OCI-M1 (cell line): ENCODE measurements at places on chromosomes 5 and 9.

DNA sequence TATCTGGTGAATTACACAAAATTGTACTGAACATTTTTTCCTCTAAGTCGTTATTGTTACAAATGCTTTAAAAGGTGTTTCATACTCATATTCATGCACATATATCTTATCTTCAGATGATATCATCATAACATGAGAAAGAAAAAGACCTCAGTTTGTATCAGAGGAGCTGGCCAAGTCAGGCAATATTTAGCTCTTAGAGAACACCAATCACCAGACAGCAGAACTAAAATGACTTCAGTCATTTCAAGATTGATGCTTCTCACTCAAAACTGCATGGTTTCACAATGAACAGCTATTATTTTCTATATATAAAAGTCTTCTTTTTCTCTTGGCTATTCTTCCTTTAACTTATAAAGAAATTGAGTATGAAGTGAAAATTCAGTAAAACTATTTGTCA, 44.6 kb downstream of the TSSK1B start:
- DNase-seq: no peak

DNA sequence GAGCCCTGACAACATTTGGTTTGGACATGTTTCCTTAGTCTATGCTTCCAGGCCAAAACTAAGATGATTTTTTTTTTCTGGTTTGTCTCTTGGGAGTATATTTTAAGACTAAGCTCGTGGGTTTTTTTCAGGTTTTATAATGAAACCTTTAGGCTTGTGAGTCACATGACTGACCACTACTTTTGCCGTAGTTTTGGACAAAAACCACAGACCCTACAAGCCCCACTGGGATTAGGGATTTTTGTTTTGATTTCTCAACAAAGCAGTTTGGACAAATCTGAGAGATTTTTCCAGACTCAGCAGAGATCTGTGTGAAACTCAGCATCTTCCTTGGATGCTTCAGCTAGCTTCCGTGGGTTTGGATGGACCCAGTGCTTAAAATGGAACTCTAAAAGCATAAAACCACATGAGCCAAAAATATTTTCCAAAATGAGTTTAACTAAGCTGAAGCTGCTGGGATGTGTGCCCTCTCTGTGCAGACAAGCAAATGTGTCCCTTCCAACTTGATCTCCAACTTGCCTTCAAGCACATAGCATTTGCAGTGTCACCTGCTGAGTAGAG, 70.3 kb upstream of the SMIM15 start:
- DNase-seq: no peak

GRCh38 chr9:98176391-98177259, 15.8 kb downstream of the CORO2A start:
- no peak for DNase-seq

GRCh38 chr9:111961575-111961974, 65.0 kb downstream of the UGCG start:
- DNase-seq: no peak

GRCh38 chr5:132926437-132926836, 37.0 kb downstream of the AFF4 start:
- no peak for DNase-seq

GRCh38 chr5:113203916-113204315, 227.3 kb downstream of the DCP2 start:
- DNase-seq: no peak

DNA sequence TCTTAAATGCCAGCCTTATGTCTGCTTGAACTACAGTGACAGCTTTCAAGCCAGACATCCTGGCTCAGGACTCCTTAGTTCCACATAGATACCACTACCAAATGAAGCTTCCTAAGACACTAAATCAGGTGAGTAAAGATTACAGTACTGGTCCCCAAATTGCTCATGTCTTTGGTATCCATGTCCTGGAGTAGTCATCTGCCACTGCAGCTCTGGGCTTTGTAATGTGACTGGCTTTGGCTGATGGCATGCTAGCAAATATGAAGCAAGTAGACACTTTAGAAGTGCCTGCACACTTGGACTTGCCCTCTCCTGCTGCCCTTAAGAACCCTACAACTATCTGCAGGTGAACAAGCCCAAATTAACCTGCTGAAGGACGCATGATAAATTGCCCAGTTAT, 334.9 kb downstream of the BNC2 start:
- DNase-seq: no peak

- DNase-seq: no peak
These were observed 6.3 kb downstream of the TTC16 start for GRCh38 chr9:127722055-127722745.

DNA sequence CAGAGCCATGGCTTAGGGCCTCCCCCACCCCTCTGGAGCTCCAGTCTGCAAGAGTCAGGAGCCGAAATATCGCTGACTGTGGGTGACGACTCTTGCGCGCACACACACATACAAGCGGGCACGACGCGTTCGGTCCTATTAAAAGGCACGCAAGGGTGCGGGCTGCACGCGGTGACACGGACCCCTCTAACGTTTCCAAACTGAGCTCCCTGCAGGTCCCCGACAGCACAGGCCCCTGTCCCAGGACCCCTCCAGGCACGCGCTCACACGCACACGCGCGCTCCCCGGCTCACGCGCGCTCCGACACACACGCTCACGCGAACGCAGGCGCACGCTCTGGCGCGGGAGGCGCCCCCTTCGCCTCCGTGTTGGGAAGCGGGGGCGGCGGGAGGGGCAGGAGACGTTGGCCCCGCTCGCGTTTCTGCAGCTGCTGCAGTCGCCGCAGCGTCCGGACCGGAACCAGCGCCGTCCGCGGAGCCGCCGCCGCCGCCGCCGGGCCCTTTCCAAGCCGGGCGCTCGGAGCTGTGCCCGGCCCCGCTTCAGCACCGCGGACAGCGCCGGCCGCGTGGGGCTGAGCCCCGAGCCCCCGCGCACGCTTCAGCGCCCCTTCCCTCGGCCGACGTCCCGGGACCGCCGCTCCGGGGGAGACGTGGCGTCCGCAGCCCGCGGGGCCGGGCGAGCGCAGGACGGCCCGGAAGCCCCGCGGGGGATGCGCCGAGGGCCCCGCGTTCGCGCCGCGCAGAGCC, at the start of gene GRIN1:
TSS of gene GRIN1 (plus strand) at position 433 of the 746 bp plus-strand sequence. CDS start 333 bp downstream, outside the sequence.
- DNase-seq: no peak

GRCh38 chr5:68459810-68460139, 244.2 kb downstream of the PIK3R1 start:
- DNase-seq: no peak

DNA sequence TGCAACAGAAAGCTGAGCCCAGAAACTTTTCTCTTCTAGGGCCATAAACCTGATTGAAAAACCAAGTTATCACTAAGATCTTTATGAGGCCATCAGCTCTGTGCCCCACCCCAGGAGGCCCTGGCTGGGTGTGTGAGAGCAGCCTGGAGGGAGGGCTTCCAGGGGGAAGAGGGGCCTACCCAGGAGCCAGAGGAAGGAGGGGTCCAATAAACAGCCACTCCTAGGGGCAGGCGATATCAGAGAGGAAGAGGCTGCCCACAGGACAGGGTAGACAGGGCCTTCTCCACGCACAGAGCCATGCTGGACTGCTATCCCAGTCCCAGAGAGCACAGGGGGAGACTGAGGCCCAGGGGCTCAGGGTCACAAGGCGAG, 4.5 kb upstream of the CDX1 start:
- DNase-seq: no peak

GRCh38 chr9:33025572-33026342, 684 bp downstream of the DNAJA1 start:
- DNase-seq: peak; percentile 93

GRCh38 chr9:136365775-136366222, 2.3 kb upstream of the DNLZ start:
- DNase-seq: no peak

DNA sequence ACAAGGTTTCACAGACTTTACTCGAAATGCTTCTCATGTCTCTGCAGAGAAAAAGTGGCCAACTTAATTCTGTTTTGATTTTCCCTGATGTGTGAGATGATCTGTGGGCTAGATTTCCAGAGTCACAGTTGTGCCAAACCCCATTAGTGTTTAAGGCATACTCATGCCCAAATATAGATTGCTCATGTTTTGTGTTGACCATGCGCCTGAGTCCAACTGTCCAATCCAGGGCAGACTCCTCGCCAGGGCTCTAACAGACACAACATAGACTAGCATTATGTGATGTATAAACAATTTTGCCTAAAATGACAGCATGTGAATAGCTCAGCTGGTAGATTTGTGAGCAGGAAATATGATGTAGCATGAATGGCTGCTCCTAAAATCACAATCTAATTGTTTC, 128.1 kb downstream of the PRDM6 start:
- DNase-seq: no peak

DNA sequence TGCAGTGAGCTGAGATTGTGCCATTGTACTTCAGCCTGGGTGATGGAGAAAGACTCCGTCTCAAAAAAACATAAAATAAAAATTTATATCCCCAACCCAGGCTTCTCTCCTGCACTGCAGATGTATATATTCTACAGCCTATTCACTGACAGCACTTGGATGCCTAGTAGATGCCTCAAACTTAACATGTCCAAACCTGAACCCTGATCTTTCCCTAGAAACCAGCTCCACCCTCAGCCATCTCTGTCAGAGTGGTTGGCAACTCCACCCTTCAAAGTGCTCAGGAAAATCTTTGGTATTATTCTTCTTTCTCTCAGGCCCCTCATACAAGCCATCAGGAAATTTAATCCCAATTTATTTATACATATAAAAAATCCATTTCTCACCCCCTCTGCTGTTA, 36.9 kb upstream of the TXN start:
- no peak for DNase-seq

GRCh38 chr5:120152472-120152871, 311.6 kb upstream of the PRR16 start:
- DNase-seq: no peak

- DNase-seq: no peak
These were observed 122.3 kb upstream of the CDH10 start for GRCh38 chr5:24767086-24767485.

- no peak for DNase-seq
These were observed 36.0 kb upstream of the STXBP1 start for GRCh38 chr9:127575875-127576778.

DNA sequence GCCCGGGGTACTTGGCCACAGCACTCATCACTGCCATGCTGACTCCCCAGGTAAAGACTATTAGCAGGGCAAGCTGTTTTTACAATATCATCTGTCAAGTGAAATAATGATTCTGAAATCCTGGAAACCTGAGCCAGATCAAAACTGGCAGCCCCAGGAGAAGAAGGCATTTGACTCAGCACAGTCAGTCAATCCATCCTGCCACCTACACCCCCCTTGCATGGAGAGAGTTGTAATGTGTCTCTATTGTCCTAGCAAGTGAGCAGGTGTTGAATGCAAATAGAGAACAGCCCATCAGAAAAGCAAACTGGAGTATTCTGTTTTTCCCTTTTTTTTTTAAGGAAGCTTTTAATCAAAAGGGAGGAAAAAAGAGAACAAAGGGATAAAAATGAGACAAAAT, 291.2 kb downstream of the BRINP1 start:
- DNase-seq: no peak

DNA sequence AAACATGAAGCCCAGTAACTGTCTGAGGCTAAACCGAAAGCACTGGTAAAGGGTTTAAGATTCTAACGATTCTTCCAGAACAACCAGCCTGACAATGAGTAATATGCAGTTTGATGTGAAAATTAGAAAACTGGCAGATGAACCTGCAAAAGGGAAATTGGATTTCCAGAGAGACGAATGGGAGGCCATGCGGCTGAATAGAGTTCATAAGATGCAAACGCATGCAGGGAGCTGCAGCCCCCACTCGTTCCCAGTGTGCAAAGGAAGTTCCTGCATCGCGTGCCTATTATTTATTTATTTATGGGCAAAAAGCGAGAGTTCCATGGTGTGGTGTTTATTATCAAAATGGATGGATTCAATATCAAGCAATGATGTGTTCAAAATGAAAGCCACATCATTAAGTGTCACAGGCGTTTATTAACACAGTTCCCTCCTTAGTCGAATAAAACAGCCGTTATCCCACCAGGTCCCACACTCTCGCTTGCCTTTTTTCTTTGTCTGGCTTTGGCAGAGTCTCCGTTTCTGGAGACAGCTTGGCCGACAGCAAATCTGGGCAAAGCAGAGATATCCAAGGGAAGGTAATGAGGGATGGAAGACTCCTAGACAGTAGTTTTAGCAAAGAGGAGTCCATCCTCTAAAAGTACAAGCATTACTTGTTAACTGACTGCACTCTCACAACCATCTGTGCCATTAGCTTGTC, 451.4 kb downstream of the KDM4C start:
- no peak for DNase-seq

DNA sequence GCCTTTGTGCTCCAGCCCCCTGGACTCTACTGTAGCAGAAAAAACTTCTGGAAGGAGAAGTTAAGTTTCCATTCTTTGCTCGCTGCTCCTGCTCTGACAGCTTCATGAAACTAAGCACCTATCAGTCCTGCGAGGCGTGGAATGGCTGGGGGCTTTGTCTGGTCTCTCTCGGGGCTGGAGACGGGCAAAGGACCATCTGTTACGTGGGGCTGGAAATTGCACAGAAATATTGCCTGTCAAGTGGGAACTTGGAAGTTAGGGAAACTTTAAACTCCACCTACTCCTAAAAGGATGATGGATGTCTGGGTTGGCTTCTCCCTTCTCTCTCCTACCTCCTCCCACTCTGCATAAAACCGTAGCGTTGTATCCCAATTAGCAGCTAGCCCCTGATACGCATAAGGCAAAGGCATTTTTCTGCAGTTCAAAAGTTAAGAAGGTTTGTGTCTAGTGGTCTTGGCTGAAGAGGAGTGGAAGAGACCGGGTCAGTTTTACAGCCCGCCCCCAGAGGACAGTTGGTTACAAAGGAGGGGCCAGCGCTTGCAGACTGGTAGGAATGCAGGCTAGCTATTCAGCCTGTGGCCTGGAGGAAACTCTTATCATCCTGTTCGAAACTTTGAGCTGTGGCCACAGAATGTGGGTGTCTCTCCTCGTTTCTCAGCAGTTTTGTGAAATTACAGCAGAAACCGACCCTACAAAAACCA, 1.3 kb downstream of the FBXL7 start:
- peak; percentile 38 for DNase-seq

DNA sequence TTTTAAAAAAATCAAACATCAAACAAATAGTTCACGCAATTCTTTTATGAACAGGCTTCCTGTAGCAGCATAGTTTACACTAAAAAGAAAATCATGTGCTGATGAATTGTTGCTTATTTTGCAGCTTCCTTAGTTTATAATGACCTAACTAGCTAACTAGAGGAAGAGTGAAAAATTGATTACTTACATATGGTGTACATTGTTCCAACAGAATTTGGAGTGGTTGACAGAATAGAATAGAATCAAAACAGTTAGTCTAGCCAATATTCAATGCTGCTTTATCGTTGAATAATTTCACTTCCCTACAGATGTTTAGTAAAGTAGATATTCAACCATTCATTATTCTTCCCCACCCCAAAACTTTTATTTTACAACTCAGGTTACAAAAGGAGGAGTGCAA, 4.2 kb downstream of the NMUR2 start:
- no peak for DNase-seq
